GM23248 (cell line): ENCODE measurements at places on chromosomes 6 and 20. TPM values are rescaled to one million over a fixed set of nuclear protein-coding genes. Genes with fewer than 3 reads are reported as not detected.

GRCh38 chr20:8443464-8444072 lies 311.5 kb downstream of the PLCB1 start:
- H3K4me1 ChIP-seq = no peaks in the 10 kb centered on the region
- no peaks in the 10 kb centered on the region for H3K36me3 ChIP-seq
- no peaks in the 10 kb centered on the region for H3K27me3 ChIP-seq
- DNase-seq = no peak
- no peak overlapping the region for H3K27ac ChIP-seq

DNA sequence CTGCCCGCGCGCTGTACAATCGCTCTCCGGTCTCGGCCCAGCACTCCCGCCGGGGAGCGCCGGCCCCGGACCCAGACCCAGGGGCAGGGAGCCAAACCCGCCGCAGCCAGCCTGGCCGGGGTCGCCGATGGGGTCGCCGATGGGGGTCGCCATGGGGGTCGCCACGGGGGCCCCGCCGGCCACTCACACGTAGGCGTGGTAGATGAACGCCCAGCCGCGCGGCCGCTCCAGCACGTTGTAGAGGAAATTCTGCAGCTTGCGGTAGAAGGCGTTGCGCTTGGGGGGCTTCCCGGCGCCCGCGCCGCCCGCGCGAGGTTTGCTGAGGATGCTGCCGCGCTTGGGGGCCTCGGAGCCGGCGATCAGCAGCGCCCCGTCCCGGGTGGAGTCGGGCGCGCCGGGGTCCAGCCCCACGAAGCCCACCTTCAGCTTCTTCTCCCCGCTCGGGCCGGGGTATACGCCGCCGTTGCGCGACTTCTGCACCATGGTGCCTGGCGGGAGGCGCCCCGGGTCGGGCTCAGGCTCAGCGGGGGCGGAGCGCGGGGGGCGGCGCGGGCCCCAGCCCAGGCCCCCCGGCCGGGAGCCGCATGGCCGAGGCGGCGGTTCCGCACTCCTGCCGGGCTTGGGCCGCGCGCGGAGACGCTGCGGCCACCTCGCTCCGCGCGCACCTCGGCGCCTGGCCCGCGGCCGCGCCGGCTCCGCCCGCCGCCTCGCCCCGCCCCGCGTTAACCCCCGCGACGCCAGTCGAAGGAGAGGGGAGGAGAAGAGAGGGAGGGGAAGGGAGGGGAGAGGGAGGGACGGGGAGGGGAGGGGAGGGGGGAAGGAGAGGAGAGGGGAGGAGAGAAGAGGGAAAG lies at the start of gene KCNQ2:
TSS of gene KCNQ2 (minus strand) at position 675 of the 851 bp plus-strand sequence. CDS start at position 483, 192 bp downstream.
- no peaks in the 10 kb centered on the region for H3K4me1 ChIP-seq
- no peaks in the 10 kb centered on the region for H3K36me3 ChIP-seq
- H3K27me3 ChIP-seq = peaks cover 59% of the 10 kb centered on the region
- H3K27ac ChIP-seq = no peak within 1 kb of the TSS
- H3K4me3 ChIP-seq = no peak within 1 kb of the TSS

DNA sequence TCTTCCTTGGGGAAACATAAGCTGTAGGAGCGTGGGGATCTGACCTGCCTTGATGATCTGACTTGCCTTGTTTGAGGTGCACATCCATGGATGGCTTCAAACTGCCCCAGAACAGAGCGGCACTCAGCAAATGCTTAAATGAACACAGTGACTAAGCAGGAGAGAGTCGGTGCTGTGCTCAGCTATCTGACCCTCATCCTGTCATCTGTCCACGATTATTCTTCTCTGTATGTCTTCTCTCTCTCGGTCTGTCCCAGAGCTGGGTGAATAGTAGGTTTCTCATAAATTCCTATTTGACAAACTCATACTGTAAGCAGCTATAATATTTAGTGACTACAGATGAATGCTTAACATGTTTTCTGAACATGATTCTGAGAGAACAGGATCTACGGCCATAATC lies 37.3 kb downstream of the TRAM2 start:
- peaks cover 96% of the 10 kb centered on the region for H3K4me1 ChIP-seq
- H3K36me3 ChIP-seq = no peaks in the 10 kb centered on the region; the same call in 1 of the 2 replicates
- DNase-seq = peak; percentile 90
- H3K4me3 ChIP-seq = peak overlapping the region; percentile 32

DNA sequence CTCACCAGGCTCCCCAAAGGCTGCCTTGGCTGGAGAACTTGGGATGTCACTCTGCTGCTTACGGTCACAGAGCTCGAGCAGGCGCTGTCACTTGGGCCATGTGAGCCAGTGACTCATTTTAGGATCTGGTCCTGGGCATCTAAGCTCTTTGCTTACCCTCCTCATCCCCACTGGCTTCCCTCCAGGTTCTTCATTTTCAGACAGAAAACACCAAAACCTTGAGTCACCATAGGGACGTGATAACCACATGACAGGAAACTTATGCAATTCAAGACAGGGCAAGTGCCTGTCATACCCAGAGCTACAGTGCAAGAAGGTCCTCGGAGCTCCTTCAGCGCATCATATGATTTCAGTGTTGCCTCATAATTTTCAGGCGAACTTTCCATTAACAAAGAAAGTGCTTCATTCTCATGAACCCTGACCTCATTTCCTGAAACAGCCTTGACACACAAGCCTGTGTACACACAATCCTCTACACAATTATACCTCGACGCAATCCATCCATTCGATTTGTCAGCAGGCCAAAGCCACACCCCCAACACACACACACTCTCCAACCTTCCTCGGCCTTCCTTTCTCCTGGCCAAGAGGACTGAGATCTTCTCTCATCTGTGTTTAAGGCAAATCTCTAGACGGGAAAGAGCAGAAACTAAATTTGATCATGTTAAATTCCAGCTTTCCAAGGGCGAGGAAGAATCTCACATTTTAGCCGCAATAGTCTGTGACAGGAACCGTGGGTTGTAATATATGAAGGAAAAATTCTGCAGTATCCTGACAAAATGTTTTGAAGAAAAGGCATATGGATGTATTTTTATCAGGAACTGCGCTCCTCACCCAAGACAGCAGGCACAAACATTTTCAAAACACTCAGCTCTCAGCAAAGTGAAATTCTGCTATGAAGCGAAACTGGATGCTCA lies 25.3 kb downstream of the TBC1D7 start:
- peak overlapping the region; percentile 64 for H3K27ac ChIP-seq
- H3K4me1 ChIP-seq = peaks cover 15% of the 10 kb centered on the region
- H3K4me3 ChIP-seq = no peak overlapping the region
- peak; percentile 97 for DNase-seq
- peaks cover 14% of the 10 kb centered on the region; the same call in 1 of the 2 replicates for H3K36me3 ChIP-seq

DNA sequence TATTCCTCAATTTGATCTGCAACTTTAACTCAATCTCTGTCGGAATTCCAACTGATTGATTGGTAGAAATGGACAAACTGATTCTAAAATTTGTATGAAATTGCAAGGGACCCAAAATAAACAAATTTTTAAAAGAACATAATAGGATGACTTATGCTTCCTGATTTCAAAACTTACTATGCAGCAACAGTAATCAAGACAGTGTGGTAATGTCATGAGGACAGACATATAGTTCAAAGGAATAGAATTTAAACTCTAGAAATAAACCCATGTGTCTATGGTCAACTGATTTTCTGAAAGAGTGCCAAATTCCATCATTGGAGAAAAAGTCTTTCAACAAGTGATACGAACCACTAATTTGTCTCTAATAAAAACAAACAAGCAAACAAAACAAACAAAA lies 1320.1 kb upstream of the GJE1 start:
- H3K27me3 ChIP-seq = no peaks in the 10 kb centered on the region
- no peaks in the 10 kb centered on the region for H3K4me1 ChIP-seq
- no peaks in the 10 kb centered on the region for H3K36me3 ChIP-seq
- DNase-seq = peak; percentile 14
- no peak overlapping the region for H3K27ac ChIP-seq

DNA sequence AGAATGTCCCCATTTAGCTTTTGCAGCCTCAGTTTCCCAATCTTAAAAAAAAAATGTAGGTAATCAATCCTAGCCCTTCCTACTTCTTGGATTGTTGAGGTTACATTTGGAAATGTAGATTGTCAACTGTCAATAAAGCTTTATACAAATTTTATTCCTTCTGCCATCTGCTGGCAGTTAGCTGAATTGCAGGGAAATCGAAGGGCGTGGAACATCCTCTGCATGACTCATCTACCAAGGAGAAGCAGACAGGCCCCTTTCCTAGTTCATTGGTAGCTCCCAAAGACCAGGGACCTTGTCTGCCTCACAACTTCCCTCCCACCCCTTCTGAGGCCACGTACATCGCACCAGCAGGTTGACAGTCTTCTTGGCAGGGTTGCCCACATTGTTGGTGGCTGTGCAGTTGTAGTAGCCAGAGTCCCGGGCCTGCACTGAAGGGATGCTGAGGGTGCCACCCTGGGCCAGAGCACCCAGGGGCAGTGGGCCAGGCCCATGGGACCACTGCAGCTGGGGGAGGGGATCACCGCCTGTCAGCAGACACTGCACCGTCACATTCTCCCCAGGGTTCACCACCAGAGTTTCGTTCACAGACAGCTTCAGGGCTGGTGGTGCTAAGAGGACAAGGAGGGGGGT lies 43.6 kb downstream of the MDGA1 start:
- no peaks in the 10 kb centered on the region for H3K36me3 ChIP-seq
- peak; percentile 33 for DNase-seq
- no peak overlapping the region for H3K4me3 ChIP-seq
- no peak overlapping the region for H3K27ac ChIP-seq
- no peaks in the 10 kb centered on the region for H3K4me1 ChIP-seq
- H3K27me3 ChIP-seq = no peaks in the 10 kb centered on the region

DNA sequence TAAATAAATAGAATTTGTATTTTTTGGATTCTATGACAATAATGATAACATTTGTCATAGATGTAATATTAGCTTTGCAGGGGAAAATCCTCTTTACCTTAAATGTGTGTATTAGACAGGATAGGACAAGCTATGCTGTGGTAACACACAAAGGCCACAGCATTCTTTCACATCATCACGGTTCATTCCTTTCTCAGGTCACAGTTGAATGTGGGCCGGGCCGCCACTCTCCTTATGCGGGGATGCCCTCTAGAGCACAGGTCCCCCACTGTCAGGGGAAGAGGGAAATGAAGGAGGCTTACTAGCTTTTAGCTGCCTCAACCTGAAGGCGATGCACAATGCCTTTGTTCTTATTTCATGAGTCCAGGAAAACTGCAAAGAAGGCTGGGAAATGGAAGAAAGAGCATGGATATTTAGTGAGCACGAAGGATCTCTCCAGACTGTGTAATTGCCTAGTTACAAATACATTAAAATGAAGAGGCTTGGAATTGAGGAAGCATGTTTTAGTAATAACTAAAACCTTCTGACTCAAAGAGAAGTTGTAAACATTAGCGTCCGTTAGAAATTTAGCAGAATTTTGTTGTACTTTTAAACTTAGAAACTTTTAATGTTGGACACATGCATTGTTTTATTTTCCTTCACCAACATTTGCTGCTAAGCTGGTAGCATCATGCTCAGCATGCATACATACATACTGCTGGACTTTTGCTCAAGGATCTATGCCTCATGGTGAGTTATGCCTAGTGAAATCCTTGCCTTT lies 248.9 kb upstream of the FOXQ1 start:
- H3K36me3 ChIP-seq = no peaks in the 10 kb centered on the region
- H3K27ac ChIP-seq = no peak overlapping the region
- H3K27me3 ChIP-seq = no peaks in the 10 kb centered on the region

- H3K27me3 ChIP-seq = no peaks in the 10 kb centered on the region
- no peak overlapping the region for H3K27ac ChIP-seq
- H3K4me1 ChIP-seq = no peaks in the 10 kb centered on the region
- no peaks in the 10 kb centered on the region for H3K36me3 ChIP-seq
- no peak overlapping the region for H3K4me3 ChIP-seq
These were observed 344.0 kb downstream of the PLCB1 start for GRCh38 chr20:8476021-8476420.

- no peak for DNase-seq
- H3K27me3 ChIP-seq = no peaks in the 10 kb centered on the region
- no peak overlapping the region for H3K27ac ChIP-seq
- H3K4me1 ChIP-seq = no peaks in the 10 kb centered on the region
- H3K4me3 ChIP-seq = no peak overlapping the region
These were observed 166.5 kb upstream of the QKI start for GRCh38 chr6:163248051-163248450.

DNA sequence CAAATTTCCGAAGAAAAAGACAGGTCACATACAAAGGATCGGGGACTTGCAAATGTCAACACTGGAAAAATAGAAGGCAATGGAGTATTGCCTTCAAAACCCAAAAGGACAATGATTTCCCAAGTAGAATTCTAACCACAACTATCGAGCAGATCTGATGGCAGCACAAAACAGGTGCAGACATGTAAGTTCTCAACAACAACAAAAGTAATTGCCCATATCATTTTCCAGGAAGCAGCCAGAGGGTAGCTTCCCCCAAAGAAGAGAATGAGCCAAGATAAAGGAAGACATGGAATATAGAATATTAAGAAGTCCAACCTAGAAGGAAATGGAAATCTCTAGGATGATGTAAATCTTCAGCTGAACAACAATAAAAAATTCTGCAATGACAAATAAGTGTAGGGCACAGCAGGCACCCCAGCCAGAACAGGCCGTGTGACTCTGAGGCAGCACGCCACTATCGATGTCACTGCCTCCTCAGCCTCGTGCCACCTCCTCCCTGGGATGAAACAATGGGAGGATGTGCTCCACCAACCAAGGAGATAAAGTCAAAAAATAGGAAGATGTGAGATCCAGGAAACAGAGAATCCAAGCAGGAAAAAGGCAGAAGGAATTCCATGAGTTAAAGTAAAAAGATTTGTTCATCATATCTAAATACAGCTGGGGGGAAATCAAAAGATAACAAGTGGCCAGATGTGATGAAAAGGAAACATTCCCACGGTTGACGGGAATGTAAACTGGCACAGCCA lies 34.1 kb downstream of the SERPINB1 start:
- H3K4me1 ChIP-seq = no peaks in the 10 kb centered on the region
- H3K27ac ChIP-seq = no peak overlapping the region
- no peak overlapping the region for H3K4me3 ChIP-seq
- no peaks in the 10 kb centered on the region for H3K36me3 ChIP-seq
- DNase-seq = no peak

DNA sequence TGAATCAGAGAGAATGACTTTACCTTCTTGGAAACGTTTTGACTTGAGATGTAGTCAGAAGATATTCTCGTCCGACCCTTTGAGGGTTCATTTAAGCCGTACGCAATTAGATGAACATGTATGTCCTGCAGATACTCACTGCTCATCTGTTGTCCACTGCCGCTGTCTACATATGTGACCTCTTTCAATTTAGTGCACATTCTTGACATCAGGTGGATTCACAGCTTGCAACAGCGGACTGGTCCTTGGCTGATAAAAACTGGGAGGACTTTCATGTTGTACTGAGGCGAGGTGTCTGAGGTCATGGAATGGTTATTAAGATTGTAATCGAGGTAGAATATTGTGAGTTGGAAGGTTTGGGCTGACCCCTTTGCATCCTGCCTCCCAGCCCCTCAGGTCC lies 194.2 kb downstream of the JARID2 start:
- no peaks in the 10 kb centered on the region for H3K36me3 ChIP-seq
- no peak overlapping the region for H3K4me3 ChIP-seq
- no peak for DNase-seq
- H3K27me3 ChIP-seq = no peaks in the 10 kb centered on the region
- no peak overlapping the region for H3K27ac ChIP-seq
- peaks cover 39% of the 10 kb centered on the region for H3K4me1 ChIP-seq

Gene TBC1D7
- total RNA-seq = 8.5 and 18.7 TPM in 2 replicates

Gene CYP39A1
- 0.38 TPM in 1 of 2 replicates, not detected in the other for total RNA-seq

Gene PDE10A
- under 0.01 and 0.11 TPM in 2 replicates for total RNA-seq

Gene CST4
- total RNA-seq = not detected in 2 replicates

Gene ZNF451
- 39.0 and 42.4 TPM in 2 replicates for total RNA-seq

Gene BCKDHB
- 18.4 and 22.4 TPM in 2 replicates for total RNA-seq
